Cerebellar nuclear complex (tissue), 1 donor: ENCODE measurements at places on chromosomes 4 and X.

- no peak for DNase-seq
Observed at GRCh38 chrX:68060506-68061205, 372.6 kb downstream of the OPHN1 start.

DNA sequence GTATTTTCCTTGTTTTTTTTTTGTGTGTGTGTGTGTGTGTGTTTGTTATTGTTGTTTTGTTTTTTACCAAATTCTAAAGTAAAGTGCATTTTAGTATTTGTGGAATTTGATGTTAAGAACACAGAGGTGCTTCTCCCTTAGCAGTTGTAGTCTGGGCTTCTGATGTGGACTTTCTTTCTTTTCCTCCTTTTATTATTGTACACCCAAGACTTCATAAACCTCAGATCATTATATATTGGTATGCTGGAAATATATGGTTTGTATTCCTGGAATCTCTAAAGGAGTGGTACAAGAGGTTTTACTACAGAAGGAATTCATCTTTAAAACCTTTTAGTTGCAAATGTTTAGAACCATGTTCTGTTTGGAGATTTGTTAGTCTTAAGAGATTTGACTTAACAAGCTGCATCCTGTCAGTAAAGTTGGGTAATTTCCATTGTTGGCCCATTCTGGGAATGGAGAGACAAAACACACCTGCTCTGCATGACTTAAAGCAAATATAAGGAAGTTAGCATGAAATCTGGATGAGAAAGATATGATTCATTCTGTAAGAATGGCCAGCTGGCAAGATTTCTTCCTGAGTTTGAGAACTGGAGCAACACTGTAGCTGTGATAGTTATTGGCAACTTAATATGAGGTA lies 64.0 kb downstream of the SMAD1 start:
- no peak for DNase-seq

DNA sequence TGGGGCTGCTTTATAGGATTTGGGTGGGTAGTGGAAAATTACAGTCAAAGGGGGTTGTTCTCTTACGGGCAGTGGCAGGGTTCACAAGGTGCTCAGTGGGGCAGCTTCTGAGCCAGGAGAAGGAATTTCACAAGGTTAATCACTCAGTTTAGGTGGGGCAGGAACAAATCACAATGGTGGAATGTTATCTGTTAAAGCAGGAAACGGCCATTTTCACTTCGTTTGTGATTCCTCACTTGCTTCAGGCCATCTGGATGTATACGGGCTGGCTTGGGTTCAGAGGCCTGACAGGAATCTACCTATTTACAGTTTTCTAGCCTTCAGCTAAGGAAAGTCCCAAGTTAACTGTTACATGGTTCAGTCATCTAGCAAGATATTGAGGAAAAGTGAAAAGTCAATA lies 1003.5 kb downstream of the STPG2 start:
- DNase-seq: no peak

GRCh38 chr4:127788517-127788916 lies 6.4 kb downstream of the HSPA4L start:
- DNase-seq: no peak

DNA sequence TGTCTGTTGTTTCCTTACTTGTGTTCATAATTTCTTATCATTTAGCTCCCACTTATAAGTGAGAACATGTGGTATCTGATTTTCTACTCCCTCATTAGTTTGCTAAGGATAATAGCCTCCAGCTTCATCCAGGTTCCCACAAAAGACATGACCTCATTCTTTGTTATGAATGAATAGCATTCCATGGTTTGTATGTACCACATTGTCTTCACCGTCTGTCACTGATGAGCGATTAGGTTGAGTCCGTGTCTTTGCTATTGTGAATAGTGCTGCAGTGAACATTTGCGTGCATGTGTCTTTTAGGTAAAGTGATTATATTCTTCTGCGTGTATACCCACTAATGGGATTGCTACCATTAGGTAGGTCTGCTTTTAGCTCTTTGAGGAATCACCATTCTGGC lies 624.3 kb upstream of the EPHA5 start:
- no peak for DNase-seq

- DNase-seq: no peak
Observed at GRCh38 chr4:155694100-155694785, 27.6 kb downstream of the GUCY1A1 start.
